Ascending aorta (tissue), 2 donors: ENCODE measurements at places on chromosomes 3 and 15. TPM values are rescaled to one million over a fixed set of nuclear protein-coding genes. Genes with fewer than 3 reads are reported as not detected.

The HEG1 gene
- 153 TPM for total RNA-seq

The COPB2 gene
- total RNA-seq = 26.6 TPM

The MORC1 gene
- total RNA-seq = not detected

The FLNB gene
- total RNA-seq = 144 TPM

- peak; percentile 77 for DNase-seq
These were observed 860 bp downstream of the ATG3 start for GRCh38 chr3:112560721-112561483.

DNA sequence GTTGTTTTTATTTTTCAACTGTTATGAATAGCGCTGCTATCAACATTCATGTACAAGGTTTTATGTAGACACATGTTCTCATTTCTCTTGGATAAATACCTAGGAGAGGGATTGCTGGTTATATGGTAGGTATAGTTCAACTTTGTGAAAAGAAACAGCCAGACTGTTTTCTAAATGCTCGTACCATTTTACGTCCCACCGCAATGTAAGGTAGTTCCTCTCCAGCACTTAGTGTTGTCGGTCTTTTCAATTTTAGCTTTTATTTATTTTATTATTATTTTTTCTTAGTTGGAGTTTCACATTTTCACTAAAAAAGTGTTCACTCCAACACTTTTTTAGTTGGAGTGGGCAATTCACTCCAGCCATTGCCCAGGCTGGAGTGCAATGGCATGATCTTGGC lies 117.1 kb downstream of the CHSY1 start:
- DNase-seq = no peak

- DNase-seq = no peak
These were observed 133.3 kb downstream of the GRM7 start for GRCh38 chr3:6994081-6994668.

- no peak for DNase-seq
These were observed 167.3 kb downstream of the SLCO3A1 start for GRCh38 chr15:92020804-92021203.

DNA sequence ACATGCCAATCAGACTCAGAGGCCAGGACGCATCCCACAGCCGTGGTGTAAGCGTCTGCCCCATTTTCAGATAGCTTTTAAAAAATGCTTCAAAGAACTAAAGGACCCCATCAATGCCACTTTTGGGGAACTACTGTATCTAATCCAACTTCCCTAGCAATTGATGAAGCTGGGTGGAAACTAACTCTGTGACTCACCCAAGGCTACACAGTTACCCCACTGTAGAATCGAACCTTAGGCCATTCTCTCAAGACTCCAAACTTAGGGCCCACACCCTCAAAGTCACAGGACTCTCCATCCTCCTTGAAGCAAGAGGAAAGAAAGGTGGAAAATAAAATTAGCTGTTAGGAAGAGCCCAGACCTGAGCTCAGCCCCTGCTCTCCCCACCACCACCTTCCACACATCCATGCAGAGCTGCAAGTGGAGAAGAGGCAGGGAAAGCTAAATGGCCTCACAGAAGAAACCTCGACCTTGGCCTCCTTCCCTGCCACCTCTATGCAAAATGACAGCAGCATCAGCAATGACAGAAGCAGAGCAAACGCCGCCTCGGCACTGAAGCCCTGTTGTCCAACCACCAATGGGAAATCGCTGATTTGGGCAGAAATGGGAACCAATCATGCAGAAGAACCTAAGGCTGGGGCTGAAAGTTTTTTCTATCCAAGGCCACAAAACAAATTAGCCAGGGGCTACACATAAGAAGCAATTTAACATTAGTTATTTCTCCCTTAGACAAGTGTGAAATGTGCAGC lies 22.2 kb downstream of the ANP32A start:
- no peak for DNase-seq

GRCh38 chr3:49880581-49881315 lies 11.0 kb upstream of the CAMKV start:
- no peak for DNase-seq

DNA sequence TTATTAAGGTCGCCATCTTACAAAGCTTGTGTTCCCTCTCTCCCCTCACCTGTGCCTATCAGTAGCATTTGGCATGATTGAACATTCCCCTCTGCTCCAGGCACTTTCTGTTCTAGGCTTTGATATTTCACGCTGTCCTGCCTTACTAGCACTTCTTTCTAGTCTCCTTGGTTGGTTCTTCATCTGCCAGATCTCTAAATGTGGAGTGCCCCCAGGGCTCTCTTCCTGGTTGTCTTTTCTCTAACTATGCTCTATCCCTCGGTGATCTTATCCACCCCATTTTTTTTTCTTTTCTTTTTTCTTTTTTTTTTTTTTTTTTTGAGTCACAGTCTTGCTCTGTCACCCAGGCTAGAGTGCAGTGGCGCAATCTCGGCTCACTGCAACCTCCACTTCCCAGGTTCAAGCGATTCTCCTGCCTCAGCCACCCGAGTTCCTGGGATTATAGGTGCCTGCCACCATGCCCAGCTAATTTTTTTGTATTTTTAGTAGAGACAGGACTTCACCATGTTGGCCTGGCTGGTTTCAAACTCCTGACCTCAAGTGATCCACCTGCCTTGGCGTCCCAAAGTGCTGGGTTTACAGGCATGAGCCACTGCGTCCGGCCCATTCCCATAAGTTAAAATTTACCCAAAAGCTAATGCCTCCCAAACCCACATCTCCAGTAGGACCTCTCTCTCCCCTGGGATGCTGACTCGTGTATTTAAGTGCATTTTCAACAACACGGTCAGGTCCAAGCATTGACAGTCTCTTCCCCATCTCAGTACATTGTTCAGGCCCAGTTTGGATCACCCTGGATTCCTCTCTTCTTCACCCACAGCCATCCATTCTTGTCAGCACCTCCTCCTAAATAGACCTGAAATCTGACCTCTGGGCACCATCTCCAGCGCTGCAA lies 5.2 kb downstream of the NUSAP1 start:
- DNase-seq = no peak

- DNase-seq = peak; percentile 28
These were observed 26.5 kb downstream of the RPLP1 start for GRCh38 chr15:69479081-69479480.

DNA sequence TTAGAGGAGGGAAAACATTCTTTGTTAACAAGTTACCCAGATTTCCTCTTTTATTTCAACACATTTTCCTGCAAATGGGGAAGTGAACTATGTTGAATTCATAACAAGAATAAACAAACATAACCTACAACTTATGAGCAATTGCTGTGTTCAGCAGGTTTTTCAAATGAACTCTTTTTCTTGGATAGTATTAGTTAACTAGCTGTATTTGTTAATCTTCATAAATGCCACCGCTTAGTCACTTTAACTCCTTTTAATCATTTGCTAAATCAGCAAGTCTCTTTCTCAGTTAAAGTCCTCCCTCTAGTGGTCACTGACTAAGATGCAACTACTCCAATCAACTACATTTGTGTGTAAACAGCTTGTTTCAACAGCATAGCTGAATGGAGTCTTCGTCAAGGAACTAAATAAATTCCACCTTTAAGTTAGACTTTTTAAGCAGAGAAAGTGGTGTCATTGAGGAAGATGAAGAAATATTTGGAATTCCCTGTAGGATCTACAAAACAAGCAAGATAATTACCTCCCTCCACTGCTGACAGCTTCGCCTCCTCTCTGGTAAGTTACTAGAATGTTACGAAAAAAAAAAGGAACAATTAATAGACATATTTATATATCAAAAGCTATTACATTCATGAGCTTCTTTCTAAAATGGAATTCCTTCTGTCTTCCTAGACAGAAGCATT lies 1122.0 kb downstream of the ROBO1 start:
- DNase-seq = no peak

DNA sequence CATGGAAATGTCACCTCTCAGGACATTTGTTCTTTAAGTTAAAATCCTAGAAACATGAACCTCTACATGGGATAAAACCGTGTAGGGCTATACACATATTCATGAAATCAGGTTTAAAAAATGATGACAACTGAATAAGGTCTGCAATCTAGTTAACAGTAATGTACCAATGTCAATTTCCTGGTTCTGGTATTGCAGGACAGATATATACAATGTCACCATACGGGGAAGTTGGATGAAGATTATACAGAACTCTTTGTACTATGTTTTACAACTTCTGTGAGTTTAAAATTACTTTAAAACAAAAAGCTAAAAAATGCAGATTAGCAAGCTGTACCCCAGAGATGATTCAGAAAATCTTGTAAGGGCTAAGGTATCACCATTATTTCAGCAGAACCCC lies 6.7 kb downstream of the CNTN3 start:
- DNase-seq = no peak

DNA sequence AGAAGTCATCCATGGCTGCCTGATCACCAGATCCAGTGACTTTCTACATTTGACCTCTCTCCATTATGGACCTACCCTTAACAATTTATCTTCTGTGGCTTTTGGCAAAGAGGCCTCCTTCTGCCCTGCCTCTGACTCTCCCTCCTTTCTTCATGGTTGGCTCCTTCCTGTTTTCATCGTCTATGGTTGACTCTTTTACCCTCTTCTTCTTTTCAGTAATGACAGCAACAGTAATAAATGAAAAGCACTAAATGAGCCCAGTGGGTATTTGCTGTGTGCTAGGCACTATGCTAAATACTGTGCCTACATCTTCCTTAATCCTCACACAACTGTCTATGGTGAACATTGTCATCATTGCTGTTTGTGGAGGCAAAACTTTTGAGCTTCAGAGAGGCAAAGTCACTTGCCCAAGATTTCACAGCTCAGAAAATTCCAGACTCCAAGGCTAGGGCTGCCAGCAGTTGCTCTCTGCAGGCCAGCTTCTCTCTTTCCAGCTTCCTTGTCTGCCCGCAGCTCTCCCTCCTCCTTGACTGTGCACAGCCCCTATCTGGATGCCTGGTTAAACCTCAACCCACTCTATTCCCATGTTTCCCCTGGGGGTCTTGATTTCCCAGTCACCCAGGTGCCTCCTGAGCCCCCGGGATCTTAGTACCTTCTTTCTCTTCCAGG lies 24.6 kb downstream of the ITPR1 start:
- no peak for DNase-seq

DNA sequence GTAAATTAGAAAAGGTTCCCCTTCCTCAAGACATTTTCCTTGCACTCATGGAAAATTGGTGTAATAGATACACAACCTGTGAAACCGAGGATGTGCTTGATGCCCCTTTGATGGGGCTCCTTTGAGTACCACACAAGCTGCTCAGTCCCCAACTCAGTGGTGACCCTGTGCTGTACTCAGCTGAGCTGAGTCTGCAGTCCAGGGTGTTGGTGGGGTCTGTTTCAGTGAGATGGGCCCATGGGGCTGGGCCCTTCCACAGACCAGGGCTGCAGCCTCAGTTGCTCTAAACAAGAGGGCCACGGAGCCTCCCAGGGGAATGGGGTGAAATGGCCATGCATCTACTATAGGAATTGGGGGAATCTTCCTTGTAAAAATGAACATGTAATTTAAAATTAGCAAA lies 39.3 kb downstream of the KY start:
- DNase-seq = no peak

GRCh38 chr3:161336661-161337060 lies 34.7 kb downstream of the SPTSSB start:
- DNase-seq = no peak

DNA sequence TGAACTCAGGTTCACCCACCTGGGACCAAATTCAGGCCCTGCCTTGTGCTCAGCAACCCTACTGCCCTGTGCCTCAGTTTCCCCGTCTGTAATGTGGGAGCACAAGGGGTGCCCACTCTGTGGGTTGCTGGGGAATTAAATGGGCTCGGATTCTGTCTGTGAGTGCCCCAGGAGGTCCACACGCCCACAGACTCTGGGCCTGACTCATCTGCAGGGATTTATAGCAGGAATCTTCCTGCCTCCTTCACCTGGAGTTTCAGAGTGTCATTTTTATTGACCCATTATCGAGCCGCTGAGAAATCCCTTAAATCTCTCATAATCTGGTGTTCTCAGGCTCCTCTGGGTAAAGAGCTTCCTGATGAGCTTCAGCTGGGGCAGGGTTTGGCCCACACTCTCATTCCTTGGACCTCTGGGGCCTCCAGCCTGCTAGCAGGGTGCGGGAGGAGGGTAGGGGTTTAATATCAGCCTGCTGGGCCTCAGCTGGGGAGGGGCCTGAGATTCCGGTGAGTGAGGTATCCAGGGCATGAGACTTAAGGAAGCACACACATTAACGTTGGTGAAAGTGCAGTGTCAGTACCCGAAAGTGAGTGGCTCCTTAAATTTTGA lies 16.4 kb downstream of the C3orf18 start:
- DNase-seq = no peak

DNA sequence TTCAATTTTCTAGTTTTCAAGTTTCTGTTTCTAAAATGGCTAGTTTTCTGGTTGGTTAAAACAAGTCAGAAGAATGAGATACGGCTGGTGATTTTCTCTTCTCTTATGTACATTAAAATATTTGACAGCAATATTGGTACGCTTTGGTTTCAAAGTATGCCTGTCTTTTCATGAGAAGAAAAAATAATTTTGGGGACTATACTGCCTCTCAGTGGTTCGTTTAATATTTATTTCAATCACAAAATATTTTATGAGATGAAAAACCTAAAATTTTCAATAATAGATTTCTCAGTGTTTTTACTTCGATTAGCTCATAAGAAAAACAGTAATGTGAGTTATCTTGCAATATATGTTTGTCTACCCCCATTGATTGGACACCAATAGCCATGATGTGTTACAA lies 72.8 kb upstream of the AADACL2 start:
- DNase-seq = no peak
